RKO (cell line): ENCODE measurements at places on chromosomes 2 and 18.

GRCh38 chr18:11040823-11041656, 108.3 kb downstream of the PIEZO2 start:
- peak; percentile 52 for DNase-seq

- no peak for DNase-seq
Measured at GRCh38 chr2:60125611-60126426, 427.6 kb downstream of the BCL11A start.

DNA sequence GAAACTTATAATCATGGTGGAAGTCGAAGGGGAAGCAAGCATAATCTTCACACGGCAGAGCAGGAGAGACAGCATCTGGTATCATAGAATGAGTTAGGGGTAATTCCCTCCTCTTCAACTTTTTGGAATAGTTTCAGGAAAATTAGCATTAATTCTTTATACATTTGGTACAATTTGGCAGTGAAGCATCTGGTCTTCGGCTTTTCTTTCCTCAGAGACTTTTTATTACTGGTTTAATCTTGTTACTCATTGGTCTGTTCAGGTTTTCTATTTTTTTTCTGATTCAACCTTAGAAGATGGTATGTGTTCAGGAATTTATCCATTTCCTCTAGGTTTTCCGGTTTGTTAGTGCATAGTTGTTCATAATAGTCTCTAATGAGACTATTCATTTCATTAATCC, 39.7 kb upstream of the ABCA12 start:
- DNase-seq = no peak

DNA sequence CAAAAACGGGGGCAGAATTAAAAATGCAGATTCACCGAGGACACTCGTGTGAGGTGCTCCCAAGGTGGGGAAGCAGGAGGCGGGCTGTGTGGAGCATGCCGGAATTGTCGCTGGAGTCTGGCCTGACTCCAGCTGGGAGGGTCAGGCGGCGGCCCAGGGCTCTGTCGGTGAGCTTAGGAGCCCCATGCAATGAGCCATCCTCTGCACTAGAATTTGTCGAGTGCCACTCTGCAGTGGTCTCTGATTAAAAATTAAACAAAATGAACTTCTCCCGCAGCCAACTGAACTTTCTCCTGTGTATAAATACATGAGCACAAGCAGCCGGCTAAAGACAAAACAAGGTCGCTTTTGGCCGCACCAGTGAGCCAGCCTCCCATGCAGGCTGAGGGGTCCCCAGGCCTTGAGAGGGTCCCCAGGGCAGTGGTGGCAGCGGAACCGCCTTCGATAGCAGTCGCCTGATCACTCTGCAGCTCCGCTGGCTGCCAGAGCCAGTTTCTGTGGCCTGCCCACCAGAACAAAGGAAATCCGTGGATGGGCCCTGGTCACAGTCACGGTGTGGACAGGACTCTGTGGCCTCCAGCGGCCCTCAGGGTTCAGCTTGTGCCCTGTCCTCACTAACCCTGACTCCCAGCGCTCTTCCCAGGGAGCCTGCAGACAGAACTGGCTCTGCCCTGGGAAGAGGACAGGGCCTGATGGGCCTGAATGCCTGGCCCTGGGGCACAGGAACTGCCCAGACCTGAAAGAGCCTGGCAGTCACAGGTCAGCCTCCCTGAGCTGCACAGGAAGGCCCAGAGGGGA, 201.3 kb downstream of the EIPR1 start:
- no peak for DNase-seq

DNA sequence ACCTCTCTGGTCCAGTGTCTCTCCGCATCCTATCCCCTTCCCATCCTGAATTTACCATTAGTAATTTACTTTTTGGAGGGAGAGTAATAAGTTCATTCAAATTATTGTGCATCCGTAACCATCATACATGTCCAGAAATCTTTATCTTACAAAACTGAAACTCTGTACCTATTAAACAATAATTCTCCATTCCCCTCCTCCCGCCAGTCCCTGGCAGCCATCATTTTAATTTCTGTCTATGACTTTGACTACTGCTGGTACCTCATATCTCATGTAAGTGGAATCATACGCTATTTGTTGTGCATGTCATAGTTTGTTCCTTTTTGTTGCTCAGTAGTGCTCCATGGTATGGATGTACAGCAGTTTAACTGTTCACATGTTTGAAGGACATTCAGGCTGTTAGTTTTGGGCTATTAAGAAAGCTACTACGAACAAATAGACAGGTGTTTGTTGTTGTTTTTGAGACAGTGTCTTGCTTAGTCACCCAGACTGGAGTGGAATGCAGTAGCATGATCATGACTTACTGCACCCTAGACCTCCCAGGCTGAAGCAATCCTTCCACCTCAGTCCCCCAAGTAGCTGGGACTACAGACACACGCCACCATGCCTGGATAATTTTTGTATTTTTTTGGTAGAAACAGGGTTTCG, 2.0 kb downstream of the LIMS1 start:
- DNase-seq = peak; percentile 26

GRCh38 chr18:10771053-10771709, 245.4 kb downstream of the NAPG start:
- DNase-seq = no peak

DNA sequence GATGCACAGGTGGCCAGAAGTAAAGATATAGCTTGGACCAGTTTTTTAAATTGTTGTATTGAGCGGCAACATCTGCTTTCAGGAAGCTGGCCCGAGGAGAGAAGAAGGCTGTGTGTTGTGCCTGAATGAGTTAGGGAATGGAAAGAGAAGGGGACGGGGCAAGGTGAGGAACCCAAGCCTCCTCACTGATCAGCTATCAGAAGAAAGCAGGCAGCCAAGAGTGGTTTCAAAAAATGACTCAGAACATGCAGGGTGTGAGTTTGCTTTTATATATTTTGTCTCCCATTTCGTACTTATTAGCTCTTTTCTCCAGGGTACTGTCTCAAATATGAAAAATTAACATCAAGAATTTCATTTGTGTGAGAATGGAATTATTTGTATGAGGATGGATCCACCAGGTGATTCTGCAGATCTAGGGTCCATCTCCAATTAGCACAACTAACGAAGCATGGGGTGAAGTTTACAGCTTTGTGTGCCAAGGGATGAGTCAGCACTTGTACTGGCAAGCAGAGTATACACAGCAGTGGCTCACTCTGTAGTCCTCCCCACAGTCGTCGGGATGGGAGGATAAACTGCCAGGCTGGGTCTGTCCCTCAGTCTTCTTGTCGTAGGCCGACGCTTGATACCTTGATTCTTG, 175.7 kb downstream of the PIEZO2 start:
- no peak for DNase-seq

DNA sequence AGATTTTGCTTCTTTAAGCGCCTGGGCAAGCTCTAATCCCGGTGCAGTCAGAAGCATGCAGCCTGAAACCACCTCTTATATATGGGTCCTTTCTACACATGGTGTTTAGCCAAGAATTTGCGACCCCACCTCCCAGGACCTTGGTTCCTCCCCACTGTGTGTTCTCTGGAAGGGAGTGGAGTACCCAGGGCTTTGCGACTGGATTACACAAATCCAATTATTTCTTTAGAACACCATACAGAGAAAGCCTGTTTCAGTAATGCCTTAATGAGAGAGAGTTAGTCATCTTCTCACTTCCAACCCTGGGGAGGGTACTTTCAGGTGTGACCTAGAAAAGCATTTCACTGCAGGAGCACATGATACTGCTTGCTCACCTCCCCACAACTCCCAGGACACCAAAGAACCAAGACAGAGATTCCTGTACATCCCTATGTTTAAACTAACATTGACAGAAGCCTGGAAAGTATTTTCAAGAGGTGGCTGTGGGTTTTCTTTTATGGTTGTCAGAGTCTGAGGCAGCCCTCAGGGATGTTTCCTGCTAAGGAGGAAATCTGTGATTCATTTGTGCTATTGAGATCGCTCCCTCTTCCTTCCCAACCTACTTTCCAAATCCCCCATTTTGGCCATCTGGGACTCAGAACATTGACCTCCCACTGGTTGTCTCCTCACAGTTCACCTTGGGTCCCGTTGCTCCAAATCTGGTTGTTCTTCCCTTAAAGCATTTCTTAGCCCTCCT, at the start of gene CAPN14:
TSS of gene CAPN14 (minus strand) at position 51 of the 736 bp plus-strand sequence. CDS start 12,068 bp downstream, outside the sequence.
- no peak for DNase-seq

DNA sequence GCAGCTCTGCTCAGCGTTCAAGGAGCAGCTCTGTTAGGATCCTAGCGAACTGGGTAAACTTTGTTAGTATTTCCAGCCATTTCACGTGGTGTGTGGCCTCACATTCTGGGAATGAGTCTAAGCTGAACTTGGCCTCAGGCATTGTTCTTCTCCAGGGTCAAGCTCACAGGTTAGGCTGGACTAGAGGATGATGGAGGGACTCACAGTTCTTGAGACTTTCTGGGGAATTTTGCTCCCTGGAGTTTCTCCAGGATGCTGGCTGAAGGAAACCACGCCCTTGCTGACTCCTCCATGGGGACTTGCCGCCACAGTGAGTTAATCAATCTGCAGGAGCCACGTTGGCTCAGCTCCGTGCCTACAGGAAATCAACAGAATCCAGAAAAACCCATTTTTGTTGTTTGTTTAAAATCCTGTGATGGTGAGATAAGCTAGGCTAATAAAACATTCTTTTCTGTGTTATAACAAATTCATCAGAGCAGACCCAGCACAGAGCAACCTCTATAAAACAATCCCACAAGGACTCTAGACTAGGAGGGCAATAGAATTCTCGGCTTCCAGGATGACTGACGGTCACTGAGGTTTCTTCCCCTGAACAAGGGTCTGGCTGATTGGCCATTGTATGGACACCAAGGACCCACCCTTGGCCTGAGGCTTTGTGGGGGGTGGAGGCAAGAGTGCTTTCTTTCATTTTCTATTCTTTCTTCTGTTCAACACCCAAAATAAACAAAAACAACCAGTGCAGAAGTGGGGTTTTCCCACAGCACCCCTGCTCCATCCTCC, 12.6 kb downstream of the CNDP1 start:
- no peak for DNase-seq

DNA sequence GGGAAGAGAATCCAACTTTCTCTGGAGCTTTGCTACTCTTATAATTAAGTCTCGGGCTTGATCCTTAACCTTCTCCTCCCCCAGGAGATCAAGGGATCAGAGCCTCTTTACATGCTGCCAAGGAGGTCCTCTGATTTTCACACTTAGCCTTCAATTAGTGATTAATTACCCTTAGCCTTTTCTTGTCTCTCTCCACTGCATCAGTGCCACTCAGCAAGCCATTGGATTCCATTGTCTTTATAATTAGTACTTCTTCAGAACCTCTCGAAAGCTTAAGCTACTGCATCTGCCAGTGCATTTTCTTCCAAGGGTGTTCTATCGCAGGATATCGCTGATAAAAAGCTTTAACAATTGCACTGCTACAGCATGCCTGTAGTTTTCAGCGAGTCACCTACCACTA, 477.0 kb upstream of the MEIS1 start:
- DNase-seq = no peak

DNA sequence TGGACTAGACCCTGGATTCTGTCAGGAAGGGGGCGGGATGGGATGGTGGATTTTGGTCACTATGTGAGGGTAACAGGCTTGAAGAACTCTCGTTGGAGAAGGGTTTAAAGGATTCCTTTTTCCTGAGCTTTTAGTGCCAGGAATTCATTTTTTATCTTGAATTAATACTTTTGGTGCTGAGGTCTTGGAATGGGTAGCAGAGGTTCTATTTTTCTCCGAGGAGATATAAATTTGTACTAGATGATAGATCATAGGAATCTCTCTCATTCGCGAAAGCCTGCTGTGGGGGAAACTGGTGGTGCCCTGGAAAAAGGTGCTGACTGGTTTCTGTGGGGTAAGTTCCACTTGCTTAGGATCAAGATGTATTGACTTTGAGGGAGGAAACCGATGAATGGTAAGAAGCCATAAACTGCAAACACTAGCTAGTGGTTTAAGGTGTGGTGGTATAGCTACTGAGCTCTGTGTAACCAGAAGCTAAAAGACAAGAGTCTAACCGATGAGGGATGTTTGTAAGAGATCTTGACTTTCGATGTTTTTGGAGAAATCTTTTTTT, 706 bp downstream of the AGPS start:
- DNase-seq = peak; percentile 35

DNA sequence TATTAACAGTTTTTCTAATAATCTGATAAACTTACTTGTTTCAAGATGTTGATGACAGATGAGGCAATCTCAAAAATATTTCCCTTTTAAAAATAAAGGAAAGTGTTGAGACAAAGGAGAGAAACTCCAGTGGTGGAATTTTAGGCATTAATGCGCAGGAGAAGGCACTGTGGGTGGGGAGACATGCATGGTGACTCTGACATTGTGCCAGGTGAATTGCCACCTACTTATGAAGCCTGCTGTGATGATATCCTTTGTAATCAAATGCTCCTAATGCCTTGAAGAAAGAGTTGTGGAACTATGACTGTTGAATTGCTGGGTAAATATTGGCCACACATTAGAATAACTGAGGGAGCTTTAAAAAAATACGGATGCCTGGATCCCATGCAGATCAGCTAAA, 101.4 kb downstream of the PLA2R1 start:
- no peak for DNase-seq

DNA sequence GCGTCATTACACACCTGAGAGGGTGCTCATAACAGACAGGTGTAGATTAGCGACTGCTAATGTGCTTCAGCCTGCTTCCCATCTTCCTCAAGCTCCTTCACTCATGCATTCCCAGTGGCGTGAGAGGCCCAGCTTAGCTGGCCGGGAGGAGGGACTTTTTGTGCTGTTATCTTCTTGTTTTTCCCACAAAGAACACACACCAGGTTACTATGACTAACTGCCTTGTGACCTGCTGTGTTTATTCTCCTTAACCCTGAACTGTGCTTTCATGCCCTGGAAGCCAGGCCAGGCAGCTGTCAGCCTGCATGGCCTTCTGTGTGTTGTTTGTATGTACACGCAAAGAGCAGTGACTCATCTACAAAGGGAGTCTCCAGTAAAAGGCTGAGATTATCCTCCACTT, 143.8 kb downstream of the PIEZO2 start:
- no peak for DNase-seq

DNA sequence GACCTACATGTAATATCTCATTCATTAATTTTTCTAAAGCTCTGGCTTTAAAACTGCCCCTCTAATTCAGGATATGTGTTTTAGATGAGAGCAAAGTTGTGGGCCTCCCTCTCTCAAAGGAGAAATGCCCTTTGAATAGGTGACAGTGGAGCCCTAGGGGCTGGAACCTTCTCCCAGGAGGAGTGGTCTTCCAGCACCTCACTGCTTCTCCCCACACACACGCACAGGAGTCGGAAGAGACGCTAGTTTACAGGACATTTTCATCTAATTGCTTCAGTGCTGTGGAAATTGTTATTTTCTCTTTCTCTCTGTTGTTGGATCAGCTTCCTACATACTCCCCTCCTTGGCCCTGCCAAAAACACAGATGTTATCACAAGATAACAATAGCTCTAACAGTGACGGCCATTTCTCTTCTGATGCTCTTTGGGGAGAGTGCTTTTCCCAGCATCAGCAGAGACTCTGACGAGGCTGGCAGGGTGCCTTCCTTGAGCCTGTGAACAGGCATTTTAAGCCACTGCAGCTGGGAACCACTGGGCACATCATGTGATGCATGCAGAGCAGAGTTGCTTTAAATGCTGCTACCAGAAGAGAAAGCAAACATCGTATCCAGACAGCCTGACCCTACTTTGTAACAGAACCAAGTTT, 209.4 kb upstream of the SP5 start:
- no peak for DNase-seq
